ENCODE measurements at places on chromosomes 2 and 18.

DNA sequence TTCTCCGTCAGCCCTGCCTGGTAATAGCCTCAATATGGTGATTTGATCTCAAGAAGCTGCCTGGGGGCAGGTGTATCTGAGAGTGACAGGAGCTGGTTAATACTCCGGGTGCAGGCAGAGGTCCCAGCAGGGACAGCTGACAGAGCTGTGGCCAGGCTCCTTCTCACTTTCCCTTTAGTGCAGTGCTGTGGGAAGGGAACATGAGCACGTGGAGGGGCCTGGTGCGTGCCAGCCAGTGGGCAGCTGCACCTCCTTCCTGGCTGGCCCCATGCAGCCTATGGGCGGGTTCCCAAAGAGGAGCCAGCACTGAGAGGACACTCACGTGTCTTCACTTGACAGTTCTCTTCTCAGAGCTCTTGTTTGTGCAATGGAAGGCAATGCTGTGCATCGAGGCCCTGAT is 9.1 kb downstream of the CNNM4 start:
- DNase-seq = peak; percentile 64

GRCh38 chr2:82314836-82315472 is 2010.4 kb upstream of the LRRTM1 start:
- no peak for DNase-seq

- peak; percentile 7 for DNase-seq
These were observed 485.4 kb downstream of the TNS1 start for GRCh38 chr2:217517402-217517801.

DNA sequence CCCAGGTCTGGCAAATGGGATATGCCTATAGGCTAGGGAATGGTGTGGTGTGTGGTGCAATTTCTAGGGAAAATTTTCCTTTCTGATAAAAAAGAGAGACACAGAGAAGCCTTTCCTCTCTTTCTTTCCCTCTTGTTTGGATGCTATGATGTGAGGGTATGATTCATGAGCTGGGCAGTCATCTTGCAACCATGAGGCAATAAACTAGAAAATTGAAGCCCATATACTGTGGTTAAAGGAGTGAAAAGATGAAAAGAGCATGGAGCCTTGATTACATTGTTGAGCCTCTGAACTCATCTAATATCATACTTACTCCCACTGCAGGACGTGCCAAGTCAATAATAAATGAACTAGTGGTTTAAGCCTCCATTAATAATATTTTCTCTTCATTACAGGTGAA is 215.6 kb downstream of the HAUS1 start:
- DNase-seq = no peak

- no peak for DNase-seq
These were observed 8.9 kb downstream of the ARHGAP25 start for GRCh38 chr2:68743531-68743930.

GRCh38 chr2:191666732-191667131 is 11.2 kb upstream of the NABP1 start:
- DNase-seq = peak; percentile 98
